ENCODE measurements at places on chromosomes 7 and 10. TPM values are rescaled to one million over a fixed set of nuclear protein-coding genes. Genes with fewer than 3 reads are reported as not detected.

Gene HEPACAM2
- not detected for total RNA-seq

Gene ITIH2
- 2.4 TPM for total RNA-seq

Gene TAS2R41
- not detected for total RNA-seq

Gene ADCY1
- total RNA-seq: 3.6 TPM

Gene LRIT1
- not detected for total RNA-seq

Gene CELF2
- total RNA-seq: 26.6 TPM

Gene METTL27
- not detected for total RNA-seq

Gene SHOC2
- total RNA-seq: 49.6 TPM

Gene IDI2
- not detected for total RNA-seq

Gene SHH
- 0.11 TPM for total RNA-seq

Gene BAIAP2L1
- 2.8 TPM for total RNA-seq

Gene STEAP1B
- not detected for total RNA-seq

Gene LRMDA
- total RNA-seq: 0.96 TPM

Gene RAPGEF5
- 65.8 TPM for total RNA-seq

Gene PLCE1
- total RNA-seq: 3.8 TPM

Gene RNF32
- 0.32 TPM for total RNA-seq

Gene SLC29A4
- 3.2 TPM for total RNA-seq

Gene TEX47
- not detected for total RNA-seq

Gene BTBD16
- not detected for total RNA-seq

Gene PVRIG
- 27.8 TPM for total RNA-seq

Gene MKX
- 15.8 TPM for total RNA-seq

Gene SPAM1
- not detected for total RNA-seq

Gene ERVW-1
- not detected for total RNA-seq

Gene CPEB3
- total RNA-seq: 2.8 TPM

Gene TYW1B
- not detected for total RNA-seq

Gene SPAG6
- total RNA-seq: not detected

Gene AKR1C8
- total RNA-seq: not detected

Gene TAS2R4
- not detected for total RNA-seq

Gene AGMO
- not detected for total RNA-seq

Gene CYP2W1
- total RNA-seq: not detected

Gene VPS37D
- total RNA-seq: 1.3 TPM

Gene ADAM8
- total RNA-seq: 21.4 TPM

Gene PRLHR
- not detected for total RNA-seq

Gene IMPDH1
- 148 TPM for total RNA-seq

Gene GIMAP2
- total RNA-seq: 12.3 TPM

Gene DPYSL4
- not detected for total RNA-seq

Gene VGF
- not detected for total RNA-seq

Gene OGDHL
- total RNA-seq: not detected

Gene TSPAN33
- total RNA-seq: 8.1 TPM

Gene NEUROD6
- total RNA-seq: not detected

Gene STEAP2
- total RNA-seq: 18.7 TPM

Gene SLC39A12
- total RNA-seq: not detected

Gene NUTM2E
- total RNA-seq: not detected
